Pons (tissue), 1 donor: ENCODE measurements at places on chromosomes 11 and 22.

DNA sequence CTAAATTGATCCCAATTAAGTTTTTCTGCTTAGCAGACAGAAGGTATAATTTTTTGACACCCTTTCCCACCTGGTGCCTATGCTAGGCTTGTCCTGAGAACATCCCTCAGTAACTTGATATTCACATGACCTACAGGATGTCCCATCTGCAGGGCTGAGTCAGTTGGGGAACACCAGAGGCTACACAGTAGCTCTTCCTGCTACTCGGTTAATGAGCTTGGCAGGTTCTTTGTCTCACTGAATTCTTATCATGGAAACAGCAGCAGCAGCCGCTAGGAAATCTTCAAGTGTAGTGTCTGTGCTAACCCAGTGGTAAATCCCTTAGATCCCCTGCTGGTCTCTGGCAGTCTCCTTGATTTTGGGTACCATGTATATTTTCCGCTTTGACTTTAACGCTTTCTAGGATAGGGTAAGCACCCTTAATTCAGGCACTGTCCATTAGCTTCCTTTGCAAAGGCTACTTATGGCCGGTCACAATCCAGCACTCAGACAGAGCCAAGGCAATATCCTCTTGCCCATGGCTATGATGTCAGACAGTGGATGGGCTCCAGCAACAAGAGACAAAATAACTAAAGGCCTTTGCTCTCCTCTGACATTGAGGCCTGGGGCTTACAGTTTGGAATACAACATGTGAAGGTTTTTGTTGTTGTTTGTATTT is 8.5 kb downstream of the MRPL16 start:
- DNase-seq, result peak; percentile 83

- no peak for DNase-seq
Measured at GRCh38 chr11:72410956-72411355, 23.4 kb downstream of the CLPB start.

DNA sequence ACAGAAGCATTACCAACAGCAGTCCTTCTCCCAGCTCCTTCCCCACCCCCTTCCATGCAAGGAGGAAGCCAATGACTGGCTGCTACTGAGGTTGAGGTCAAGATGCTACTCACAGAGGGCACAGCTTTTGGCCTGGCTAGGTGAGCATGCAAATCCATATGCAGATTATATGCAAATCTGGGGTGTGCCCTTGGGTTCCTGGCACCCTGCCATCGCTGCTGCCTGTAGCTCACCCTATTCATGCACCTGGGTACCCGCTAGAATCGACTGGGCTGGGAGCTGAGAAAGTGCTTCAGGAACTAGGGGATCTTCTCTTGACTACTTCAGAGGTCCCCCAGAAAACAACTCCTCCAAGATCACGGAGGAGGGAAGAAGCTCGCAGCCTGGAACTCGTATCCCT is 4.0 kb downstream of the DSCAML1 start:
- DNase-seq, result no peak

DNA sequence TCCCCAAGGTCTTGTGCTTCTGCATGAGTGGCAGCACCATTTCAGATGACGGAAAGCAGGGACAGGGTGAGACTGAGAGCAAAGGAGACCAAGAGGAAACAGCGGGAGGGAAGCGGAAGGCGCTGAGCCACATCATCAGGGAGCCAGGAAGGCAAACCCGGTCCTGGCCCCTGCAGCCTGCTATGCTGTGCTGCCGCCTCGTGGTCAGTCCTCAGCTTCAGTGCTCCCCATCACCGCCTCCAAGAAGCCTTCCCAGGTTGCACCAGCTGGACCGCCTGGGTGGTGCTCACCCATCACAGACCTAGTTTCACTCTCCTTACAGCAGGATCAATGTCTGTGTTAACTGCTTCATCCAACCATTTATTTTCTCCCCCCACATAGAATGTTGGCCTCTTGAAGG is 73.0 kb upstream of the PHF21B start:
- DNase-seq, result no peak

- peak; percentile 78 for DNase-seq
Measured at GRCh38 chr11:116972691-116973090, 125.5 kb downstream of the SIK3 start.

DNA sequence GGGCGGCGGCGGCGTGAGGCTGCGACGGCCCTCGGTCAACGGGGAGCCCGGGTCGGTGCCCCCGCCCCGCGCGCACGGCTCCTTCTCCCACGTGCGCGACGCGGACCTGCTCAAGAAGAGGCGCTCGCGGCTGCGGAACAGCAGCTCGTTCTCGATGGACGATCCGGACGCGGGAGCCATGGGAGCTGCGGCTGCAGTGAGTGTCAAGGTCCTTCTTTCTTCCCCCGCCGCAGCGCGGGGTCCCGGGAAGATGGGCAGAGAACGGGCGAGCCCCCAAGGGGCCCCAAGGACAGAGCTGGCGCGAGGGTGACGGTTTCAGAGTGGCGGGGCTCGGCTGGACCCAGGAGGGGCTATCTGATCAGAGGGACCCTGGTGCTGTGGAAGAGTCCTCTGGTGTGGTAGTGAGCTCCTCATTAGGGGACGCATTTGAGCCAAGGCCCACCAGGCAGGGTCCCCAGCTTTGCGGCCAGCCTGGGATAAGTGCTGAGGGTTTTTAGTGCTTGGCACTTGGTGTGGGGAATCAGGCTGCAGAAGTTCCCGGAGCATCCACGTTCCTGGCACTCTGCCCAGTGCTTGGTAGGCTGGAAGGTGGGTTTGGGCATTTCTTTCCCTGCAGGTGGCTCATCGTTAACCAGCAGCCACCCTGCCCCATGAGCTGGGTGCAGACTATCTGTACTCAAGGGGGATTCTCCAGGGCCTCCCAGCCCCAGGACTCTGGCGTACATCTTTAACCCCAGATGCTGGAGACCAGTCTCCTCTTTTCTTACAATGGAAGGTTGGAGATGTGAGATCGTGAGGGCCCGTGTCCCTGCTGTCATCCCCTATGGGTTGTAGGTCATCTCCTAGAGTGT is 9.8 kb downstream of the EHBP1L1 start:
- no peak for DNase-seq

DNA sequence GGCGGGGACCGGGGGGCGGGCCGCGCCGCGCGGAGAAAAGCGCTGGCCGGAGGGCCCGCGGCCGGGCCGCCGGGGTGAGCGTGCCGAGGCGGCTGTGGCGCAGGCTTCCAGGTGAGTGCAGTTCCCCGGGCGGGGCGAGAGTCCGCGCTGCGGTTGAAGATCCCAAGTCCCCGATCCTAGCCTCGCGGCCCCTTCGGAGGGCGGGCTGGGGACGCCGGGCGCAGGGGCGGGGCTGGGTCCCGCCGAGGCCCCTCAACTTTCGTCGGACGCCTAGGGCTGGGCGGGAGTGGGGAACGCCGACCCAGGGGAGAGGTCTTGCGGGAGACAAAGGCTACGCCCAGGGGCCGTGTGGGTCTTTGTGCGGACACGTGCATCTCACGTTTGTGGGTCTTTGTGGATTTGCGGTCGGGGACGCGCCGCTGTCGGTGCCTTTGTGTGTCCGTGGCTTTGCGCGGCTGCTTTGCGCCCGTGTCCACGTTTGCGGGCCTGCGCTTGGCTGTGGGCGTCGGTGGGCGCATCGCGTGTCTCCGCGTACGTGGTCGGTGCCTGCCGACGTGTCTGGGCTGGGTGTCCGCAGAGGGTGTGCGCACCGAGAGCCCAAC is at the start of gene TSKU:
Gene TSKU (plus strand): TSS at position 63 of the 602 bp plus-strand sequence. CDS start 12,261 bp downstream, outside the sequence.
- DNase-seq, result no peak

- peak; percentile 82 for DNase-seq
Measured at GRCh38 chr11:85718991-85719807, 33.2 kb upstream of the CCDC89 start.

DNA sequence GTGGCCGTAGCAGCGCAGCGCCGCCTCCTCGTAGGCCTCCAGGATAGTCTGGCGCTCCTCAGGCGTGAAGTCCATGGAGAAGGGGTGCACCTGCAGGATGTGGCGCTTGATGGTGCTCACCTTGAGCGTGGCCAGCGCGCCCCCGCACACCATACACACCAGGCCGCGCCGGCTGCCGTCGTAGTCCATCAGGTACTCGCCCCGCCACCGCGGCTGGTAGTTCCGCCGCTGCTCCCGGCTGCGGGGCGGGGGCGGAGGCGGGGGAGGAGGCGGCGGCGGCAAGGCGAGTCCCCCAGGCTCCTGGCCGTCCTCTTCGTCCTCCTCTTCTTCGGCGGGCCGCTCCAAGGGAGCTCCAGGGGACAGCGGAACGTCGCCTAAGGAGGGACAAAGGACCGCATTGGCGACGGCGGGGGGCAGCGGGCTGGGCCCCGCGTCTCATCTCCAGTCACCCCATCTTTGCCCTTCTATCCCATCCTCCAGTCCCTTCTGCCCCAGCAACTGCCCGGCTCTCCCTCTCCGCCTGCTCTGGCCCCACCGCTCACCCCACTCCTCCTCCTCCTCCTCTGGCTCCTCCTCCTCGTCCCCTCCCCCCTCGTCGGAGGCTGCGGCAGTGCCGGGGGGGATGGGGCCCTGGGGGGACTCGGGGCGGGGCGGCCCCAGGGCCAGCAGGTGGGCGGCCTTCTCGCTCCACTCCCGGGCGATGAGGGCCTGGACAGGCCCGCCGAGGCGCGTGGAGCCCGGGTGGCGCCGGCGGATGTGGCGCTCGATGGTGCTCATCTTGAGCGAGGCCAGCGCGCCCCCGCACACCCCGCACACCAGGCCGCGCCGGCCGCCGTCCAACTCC is 4.9 kb downstream of the ZFTA start:
- no peak for DNase-seq

DNA sequence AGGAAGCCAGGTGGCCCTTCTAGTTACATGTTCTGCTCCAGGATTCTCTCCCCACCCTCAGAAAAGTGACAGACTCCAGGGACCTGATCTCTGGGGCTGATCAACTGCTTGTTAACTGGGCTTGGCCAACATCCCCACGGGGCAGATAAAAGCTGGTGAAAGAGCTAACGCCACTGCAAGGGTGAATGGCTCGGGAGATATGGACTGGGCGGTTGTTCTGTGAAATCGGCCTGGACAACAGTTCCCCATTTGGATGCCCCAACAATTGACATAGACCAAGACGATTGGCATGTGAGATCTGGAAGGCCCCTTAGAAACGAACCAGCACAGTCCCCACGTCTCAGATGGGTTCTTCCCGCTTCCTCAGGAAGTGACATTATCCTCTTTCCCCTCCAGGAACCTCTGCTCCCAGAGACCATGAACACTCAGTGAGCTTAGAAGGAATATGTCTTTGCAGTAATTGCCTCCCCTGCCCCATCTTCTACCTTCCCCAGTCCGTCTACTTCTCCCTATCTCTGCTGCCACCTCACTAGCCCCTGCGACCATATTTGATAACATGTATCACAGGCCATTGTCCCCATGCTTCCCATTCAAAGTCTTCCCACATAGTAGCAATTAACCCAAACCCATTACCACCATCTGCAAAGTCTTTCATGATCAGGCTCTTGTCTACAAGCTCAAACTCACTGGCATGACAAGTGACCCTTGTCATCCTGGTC is 5.6 kb upstream of the PRG2 start:
- no peak for DNase-seq

- DNase-seq, result no peak
Measured at GRCh38 chr22:49514641-49515040, 313.0 kb downstream of the BRD1 start.

DNA sequence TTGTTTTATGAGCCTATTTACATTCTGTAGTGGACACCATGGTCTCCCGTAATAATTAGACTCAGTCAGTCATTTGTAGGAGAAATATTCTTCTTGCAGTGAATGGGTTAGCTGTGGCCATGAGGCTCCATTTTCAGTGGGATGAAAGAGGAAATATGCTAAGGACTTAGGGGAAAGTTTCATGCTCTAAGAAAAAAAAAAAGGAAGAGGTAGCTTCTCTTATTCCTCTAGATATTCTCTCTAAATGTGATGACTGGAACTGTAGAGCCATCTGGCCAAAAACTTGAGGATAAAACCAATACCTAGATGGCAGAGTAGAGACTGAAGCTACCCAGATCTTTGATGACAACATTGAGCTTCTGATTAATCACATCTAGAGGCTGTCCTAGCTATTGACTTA is 75.8 kb upstream of the SESN3 start:
- DNase-seq, result peak; percentile 65

GRCh38 chr11:65611028-65611757 is 2.8 kb downstream of the MAP3K11 start:
- peak; percentile 93 for DNase-seq

DNA sequence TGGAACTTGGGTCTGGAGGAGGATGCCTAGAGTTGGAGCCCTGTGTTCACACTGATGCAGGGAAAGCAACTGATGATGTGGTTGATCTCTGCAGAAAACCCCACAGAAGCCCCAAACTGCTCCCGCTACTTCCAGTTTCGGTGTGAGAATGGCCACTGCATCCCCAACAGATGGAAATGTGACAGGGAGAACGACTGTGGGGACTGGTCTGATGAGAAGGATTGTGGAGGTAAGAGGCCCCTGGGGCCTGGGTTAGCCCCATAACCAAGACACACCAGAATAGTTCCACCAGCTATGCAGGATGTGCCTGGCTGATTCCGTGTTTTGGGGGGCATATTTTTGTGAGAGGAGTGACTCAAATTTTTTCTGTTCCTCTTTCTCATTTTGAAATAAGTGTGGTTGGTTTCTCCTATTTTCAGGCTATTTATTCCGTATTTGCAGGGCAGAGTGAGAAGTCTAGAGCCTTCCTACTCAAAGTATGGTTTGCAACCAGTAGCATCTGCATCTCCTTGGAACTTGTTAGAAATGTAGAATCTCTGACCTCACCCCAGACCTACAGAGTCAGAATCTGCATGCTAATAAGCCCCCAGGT is 137.3 kb upstream of the SORL1-AS1 start:
- DNase-seq, result peak; percentile 86

GRCh38 chr22:24489011-24489410 is 6.1 kb upstream of the UPB1 start:
- no peak for DNase-seq

GRCh38 chr11:117862019-117862725 is 14.3 kb downstream of the FXYD6 start:
- no peak for DNase-seq

DNA sequence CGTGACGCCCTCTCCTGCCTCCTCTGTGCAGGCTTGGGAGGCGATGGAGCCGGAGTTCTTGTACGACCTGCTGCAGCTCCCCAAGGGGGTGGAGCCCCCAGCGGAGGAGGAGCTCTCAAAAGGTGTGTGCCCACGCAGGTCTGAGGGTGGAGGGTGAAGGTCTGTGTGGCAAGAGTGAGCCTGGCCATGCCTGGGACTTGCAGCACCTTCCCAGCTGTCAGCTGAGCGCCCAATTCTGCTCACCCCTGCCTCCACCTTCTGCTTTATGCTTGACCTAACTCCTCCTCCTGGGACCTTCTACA is 2.5 kb downstream of the PARVG start:
- DNase-seq, result no peak
